ENCODE measurements at places on chromosomes 2 and 18.

DNA sequence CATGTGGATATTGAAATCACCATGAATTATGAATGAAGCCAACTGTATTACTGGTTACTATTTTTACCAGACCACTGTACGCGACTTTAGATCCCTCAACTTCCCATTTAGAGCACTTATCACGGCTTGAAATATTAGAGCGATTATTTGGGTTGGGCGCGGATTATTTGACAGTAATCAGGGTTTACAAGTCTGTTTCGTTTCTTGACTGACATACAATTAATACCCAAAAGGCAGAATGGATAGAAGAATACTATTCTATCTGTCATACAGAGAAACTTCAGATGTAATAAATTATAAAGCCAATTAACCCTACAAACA, 496 bp upstream of the NAPG start:
- no peak for DNase-seq

DNA sequence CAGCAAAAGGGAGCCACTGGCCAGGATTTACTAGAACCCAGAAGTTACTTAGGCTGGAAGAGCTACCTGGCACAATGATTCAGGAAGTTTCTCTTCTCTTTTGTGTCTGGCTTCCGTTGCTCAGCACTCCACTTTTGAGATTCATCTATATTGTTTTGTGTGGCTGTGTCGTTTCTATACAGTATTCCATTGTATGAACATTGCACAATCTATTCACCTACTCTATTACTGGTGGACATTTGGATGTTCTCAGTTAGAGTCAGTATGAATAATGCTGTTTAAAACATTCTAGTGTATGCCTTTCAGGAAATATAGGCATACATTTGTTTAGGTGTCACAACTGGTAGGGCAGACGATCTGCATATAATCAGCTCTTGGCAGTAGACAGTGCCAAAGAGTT, 36.3 kb upstream of the EPHA4 start:
- no peak for DNase-seq

- DNase-seq: no peak
Measured at GRCh38 chr2:142734231-142734630, 143.2 kb upstream of the KYNU start.

DNA sequence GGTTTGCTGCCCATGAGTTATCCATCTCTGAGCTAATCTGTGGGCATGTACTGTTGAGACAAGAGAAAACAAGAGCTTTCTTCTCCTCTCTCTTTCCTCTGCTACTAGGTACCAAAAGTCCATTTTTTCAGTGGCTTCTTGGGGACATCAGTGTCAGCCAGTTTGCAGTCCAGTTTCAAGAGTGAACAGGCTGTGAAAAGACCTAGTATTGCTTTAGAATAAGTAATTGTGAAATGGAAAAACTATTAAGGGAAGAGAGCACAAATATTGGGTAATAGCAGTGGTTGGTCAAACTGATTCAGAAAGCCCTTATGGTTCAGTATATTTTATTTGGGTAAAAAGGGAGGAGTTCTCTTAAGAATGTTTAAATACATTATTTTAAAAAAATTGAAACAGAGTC, 33.0 kb upstream of the MEP1B start:
- no peak for DNase-seq

DNA sequence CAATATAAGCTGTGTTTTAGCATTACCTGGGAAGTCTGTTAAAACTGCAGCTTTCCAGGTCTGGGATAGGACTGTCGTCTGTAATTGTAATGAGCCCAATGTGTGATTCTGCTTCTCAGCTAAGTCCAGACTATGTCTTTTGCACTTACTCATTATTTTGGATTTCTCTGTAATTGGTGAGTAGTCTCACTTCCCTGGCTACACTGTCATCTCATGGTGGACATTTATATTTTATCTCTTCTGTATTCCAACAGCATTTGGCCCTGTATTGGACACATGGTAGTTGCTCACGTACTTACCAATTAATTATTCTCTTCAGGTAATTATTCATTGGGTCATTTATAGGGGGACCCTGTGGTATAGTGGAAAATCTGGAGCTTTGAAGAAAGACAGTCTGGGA, 28.0 kb downstream of the LHCGR start:
- no peak for DNase-seq

DNA sequence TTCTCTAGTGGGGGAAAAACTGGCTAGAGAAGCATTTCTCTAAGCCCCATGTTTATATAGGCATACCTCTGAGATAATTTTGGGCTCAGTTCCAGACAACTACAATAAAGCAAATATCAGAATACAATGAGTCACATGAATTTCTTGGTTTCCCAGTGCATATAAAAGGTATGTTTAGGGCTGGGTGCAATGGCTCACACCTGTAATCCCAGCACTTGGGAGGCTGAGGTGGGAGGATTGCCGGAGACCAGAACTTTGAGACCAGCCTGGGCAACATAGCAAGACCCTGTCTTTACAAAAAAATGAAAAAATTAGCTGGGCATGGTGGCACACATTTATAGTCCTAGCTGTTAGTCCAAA, 22.2 kb downstream of the TSN start:
- no peak for DNase-seq

DNA sequence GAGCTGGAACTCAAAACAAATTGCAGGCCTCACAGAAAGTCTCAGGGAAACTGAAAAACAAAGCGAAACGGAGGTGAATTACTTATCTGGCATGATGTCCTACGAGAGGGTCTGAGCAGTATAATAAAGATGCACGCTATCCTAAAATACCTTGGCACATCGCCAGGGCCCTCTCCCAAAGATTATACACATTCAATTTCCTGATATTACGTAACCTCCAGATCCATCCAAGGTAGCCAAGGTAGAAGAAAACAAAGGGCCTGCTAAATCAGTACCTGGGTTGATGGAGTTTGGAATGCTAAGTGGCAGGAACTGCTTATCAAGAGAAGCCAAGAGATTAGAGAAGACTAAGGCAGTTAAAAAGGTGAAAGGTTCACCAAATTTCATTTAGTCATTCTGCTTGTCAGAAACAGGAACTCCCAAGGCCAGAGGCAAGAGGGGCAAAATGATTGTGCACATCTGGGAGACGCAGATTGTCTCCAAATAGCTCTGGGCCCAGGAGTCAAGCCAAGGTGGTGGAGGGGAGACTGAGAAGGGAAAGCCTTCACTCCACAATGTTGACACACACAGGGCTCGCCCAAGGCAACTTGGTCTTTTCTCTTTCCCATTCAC, 236.8 kb upstream of the ATP5MC3 start:
- DNase-seq: no peak

DNA sequence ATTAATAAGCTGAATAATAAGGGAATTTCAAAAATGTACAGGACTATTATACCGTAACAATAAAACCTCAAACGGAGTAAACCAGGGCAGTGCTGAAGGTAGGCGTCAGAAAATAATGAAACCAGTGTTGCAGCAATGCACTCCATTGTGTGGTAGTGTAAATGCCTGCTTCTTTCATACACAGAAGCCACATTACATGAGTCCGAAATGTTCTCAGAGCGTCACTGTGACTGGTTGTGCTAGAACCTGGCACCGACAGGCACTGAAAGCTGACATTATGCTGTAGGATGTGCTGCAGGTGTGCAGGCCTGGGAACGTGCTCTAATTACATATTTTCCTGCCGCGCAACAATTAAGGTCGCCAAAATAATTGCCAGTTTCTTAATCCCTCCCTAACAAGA, 53.3 kb downstream of the ZEB2 start:
- DNase-seq: no peak

DNA sequence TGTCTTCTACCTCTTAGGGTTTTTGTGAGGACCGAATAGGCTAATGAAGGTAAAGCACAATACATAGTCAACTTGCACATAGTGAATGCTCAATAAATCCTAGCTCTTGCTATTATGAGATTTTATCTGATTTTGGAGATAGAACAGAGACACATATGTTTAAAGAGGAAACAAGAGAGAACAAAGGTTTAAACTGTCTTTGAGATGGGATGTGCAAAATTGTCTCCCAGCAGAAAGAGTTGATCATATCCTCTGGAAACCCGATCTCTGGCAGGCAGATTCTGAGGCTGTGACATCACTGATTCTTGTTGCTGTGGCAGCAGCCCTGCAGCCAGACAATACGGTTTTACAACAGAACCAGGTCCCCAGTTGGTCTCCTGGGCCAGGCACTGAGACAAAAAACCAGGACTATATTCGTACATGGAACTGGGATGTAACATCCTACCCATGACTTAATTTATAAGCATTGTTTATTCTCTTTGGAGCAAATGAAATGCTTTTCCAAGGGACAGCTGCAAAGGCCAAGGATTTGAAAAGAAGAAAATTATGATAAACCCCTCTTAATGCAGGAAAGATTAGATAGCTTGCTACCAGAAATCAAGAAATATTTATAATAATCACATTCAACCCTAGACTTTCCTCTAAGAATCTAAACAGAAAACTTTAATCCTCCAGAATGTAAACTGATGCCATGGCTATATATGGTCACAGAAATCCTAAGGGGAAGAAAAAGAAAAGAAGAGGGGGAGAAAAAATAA, 80.2 kb downstream of the SLC8A1 start:
- no peak for DNase-seq

- no peak for DNase-seq
Measured at GRCh38 chr2:29450596-29451222, 335.5 kb downstream of the CLIP4 start.

DNA sequence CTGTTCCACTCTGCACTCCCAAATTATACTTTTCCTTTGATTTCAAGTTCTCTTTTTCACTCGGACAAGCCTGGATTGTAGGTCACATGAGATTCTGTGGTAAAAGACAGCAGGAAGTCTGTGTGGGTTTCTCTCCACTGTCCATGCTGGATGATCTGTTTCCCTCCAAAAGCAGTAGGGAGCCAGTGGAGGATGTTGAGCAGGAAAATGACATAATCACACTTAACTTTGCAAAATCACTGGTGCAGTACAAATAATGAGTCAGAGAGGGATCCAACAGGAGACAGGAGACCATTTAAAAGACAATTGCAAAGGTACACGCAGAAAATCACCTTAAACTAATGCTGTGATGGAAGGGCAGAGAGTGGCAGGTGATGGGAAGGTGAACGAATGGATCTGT, 301.3 kb downstream of the ZNF407 start:
- no peak for DNase-seq

- no peak for DNase-seq
Measured at GRCh38 chr2:109507828-109508227, 105.9 kb downstream of the SEPTIN10 start.

GRCh38 chr2:229650059-229650458, 64.3 kb downstream of the DNER start:
- no peak for DNase-seq

DNA sequence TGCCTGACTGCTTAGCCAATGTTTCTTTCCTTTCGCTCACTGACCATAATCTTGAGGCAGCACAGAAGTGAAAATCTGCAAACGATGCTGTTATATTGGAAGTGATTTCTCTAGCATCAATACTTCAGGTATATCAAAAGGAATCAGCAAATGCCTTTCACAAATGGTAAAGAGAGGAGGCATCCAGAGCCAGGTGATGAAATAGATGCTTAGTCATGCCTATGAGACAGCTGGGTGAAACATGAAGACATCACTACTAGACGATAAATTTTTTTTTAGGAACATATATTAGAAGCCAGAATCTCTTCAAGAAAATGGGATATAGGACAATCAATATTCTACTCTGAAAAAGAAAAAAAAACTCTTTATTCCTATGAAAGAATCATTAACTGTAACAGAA, 249.2 kb upstream of the SLC39A10 start:
- DNase-seq: no peak

- DNase-seq: no peak
Measured at GRCh38 chr2:138607746-138608145, 106.2 kb downstream of the SPOPL start.

- DNase-seq: no peak
Measured at GRCh38 chr18:4639628-4640310, 184.7 kb upstream of the DLGAP1 start.

DNA sequence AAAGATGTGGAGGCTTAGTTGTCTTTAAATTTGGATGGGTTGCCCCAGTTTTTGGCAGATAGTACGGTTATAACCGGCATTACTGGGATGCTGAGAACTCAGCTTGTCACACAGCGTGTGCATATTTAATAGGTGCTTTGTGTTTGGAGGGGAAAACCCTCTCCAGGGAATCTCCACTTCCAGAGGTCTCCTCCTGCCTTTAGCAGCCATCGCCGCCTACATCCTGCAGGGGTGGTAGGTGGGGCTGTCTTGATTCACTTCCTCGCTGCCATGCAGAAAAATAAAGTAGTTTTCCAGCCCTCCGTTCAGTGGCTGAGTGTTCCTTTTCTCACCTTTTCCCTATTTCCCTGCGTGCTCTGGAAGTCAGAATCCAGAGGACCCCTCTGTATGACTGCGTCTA, 76.4 kb downstream of the ITGB1BP1 start:
- no peak for DNase-seq

- DNase-seq: no peak
Measured at GRCh38 chr2:227466887-227467600, 4.9 kb upstream of the AGFG1 start.

DNA sequence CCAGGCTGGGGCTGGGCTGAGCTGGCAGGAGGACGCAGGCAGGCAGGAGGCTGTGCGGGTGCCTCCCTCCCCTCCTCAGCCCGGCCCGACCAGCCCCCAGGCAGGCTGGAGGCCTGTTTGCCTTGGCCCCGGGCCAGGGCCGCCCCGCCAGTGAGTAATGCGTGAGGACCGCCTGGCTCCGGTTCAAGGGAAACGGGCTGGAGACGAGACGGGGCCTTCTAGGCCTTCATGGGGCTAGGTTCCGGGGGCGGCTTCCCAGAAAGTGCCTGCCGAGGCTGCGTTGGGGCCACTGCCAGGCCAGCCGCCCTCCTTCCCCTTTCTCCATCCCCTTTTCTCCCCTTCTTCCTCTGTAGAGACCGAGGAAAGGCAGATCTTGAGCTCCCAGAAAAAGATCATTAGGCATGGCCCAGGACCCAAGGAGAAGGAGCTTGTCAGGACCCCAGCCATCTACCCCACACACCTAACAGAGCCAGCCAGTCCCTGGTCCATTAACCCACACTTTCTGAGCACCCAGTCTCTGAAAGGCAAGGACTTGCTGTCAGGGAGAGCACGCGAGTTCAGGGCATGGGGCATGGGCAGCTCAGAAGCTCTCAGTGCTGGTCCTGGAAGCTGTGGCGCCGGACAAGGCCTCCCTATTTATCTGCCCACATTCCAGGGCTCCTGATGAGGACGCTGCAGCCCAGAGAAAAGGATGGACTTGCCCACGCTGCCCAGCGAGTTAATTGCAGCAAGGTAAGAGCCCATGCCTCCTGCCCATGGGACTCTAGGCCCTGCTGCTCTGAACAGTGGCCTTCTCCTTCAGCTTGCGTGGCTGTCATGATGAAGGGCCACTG, 48.5 kb downstream of the SMAD7 start:
- DNase-seq: no peak

- DNase-seq: no peak
Measured at GRCh38 chr2:196437626-196438025, 201.9 kb upstream of the CCDC150 start.

DNA sequence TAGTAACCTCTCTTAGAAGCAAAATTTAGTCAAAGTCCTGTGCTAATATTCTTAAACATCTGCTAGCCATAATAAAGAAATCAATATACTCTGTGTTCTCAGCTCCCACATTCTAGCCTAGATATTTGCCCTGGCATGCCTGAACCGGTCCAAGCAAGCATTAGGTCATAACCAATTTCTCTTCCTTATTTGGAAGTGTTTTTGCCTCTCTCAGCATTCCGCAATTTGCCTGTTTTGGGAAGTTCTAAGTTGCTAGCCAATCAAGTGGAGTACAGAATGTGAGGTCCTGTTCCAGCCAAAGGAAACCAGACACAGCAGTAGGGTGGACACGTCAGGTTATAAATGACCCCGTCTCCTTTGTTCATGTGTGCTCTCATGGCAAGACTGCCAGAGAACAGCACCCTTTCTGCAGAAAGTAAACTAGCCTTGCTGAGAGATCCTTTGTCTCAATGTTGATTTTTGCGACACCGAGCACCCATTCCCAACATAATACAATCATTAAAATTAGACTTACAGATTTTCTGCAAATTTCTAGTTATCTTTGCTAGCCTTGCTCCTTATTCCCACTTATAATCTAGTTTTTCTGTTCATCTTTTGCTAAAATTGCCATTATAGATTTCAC, 13.0 kb upstream of the SULT1C4 start:
- DNase-seq: no peak

Data from activated CD4-positive, alpha-beta T cell treated with anti-CD3 and anti-CD28 coated beads, Interleukin-10, Interleukin-2, amounts not matched to agents 100 ng/mL and 50 ng/mL, durations not matched to agents 16 hours and 8 hours (primary cell).